Ovary (tissue), 10 donors: ENCODE measurements at places on chromosomes 16 and 17.

DNA sequence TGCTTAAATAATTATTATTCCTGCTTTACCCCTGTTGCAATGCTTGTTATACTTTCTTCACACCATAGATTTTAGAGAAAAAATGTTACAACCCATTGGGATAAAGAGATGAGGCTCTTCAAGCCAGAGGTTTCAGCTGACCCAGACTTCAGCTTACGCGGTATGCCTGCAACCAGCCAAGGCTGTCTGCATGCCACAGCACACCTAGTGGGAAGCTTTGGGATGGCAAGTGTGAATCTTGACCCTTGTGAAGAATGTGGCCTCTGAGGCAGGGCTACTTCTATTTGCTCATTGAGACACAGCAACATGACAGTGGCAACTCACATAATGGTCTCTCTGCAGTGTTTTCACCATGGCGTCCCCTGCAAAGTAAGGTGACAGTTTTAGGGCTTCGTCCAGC is 193.9 kb upstream of the PIRT start:
- no peak for DNase-seq

DNA sequence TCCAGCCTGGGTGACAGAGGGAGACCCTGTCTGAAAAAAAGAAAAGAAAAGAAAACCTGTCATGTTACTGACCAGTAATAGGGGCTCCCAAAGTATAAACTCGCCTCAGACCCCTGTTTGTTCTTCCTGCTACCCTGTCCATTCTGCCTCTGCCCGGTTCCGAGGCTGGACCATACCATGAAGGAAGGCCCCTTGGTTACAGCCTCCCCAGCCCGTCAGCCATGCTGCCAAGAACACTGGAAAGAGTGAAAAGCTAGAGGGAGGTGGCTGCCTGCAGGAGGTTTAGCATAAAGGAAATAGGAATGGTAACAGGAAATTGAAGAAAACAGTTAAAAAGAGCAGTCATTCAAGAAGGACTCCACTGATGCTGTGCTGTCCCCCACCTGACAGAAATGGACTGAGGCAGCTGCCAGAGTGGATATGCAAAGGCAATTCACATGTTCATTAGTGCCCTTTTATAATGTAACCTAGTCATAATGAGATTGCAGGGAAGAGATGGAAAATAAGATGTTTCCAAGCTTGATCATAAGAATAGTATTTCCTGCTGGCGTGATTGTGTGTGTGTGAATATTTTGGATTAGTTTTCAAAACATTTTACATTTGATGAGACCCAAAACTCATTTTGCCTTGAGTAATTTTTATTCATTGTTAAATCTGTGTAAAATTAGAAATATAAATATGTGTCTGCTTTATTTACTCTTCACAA is 102.6 kb downstream of the GOSR1 start:
- DNase-seq, result no peak

- peak; percentile 67 for DNase-seq
Measured at GRCh38 chr16:79601092-79601930, 774 bp upstream of the MAF start.

- no peak for DNase-seq
Measured at GRCh38 chr16:60636117-60636516, 1400.1 kb downstream of the CDH8 start.

- no peak for DNase-seq
Measured at GRCh38 chr16:27177031-27177774, 26.1 kb upstream of the KDM8 start.

DNA sequence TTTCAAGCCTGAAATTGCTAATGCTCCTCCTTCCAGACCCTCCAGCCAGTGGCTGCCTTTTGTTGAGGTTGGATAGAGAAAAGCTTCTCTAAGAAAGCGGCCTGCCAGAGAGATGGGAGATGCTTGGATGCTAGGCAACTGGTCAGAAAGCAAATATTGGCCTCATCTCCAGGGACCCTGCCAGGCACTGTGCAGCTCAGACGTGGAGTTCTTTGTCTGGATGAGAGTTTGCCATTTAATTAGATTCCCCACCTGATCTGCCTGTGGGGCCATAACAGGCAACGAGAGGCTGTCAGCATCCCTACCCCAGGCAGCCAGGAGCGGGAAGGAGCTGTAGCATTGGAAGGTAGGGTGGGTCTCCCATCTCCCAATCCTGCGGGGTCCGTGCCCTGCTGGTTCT is 52.7 kb downstream of the ASIC2 start:
- no peak for DNase-seq

GRCh38 chr17:81400154-81400977 is 5.1 kb downstream of the BAHCC1 start:
- peak; percentile 57 for DNase-seq

- no peak for DNase-seq
Measured at GRCh38 chr17:29474297-29474696, 84.1 kb downstream of the TAOK1 start.

GRCh38 chr17:83030432-83030831 is 49.0 kb upstream of the METRNL start:
- no peak for DNase-seq

- DNase-seq, result no peak
Measured at GRCh38 chr17:22461460-22462145, 769.3 kb downstream of the KCNJ18 start.

DNA sequence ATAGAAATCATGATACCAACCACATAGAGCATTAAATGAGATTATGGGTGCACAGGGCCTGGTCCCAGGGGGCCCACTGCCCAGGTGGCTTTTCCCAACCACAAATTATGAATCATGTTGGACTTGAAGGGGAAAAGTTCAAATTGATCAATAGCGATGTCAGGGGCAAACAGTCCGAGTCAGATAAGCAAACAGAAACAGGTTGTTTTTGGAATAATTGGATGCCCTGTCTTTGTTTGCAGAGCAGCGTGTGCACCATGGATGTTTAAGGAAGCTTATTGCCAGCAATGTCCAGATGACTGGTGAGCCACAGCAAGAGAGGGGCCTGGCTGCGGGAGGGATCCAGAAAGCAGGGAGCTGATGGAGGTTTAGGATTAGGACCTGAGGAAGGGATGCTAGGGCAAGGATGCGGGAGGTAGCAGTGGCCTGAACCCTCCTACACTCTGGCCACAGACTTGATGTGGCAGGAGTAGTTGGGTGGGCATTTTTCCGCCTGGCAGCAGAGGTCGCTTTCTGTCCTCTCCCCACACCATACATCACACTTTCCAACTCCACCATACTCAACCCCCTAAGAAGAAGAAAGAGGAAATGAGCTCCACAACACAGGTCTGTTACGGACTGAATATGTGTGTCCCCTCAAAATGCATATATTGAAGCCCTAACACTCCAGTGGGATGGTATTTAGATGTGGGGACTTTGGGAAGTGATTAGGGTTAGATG is 266.4 kb upstream of the RPL38 start:
- DNase-seq, result no peak

GRCh38 chr17:16954521-16954920 is 17.4 kb downstream of the TNFRSF13B start:
- DNase-seq, result no peak

GRCh38 chr17:82095777-82096708 is 2.0 kb downstream of the FASN start:
- peak; percentile 36 for DNase-seq

DNA sequence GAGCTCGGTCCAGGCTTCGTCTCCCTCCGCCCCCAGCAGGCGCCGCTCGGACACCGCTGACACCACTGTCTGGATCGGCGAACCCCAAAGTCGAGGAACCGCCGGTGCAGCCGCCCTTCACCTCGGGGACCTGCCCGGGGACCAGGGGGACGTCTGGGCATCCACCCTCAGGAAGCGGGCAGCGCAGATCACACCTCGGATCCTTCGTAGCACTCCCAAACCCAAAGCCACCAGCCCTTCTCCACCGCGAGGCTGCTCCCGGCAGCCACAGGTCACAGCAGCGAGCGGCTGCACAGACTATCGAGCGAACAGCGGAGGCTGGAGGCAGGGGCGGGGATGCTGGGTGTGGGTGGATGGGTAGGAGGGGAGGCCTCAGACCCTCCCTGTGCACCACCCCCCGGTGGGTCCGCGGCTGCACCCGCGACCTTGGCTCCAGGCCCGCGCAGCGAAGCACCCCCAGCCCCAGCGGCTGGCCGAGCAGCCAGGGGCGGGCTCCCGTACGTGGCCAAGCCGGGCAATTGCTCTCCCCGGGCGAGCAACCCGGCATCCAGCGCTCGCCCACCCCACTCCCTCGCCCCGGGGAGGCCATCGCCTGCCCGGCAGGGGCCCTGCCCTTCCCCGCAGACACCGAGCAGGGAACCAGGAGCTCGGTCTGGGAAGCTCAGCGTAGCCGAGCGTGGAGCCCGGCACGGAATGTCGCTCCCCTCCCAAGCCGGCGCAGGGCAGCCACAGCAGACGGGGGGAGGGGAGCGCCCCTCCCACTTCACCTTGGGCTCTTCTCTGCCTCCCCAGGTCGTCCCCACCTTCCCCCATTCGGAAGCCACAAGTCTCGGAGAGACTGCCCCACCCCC is 1.0 kb downstream of the SDK2 start:
- DNase-seq, result no peak

DNA sequence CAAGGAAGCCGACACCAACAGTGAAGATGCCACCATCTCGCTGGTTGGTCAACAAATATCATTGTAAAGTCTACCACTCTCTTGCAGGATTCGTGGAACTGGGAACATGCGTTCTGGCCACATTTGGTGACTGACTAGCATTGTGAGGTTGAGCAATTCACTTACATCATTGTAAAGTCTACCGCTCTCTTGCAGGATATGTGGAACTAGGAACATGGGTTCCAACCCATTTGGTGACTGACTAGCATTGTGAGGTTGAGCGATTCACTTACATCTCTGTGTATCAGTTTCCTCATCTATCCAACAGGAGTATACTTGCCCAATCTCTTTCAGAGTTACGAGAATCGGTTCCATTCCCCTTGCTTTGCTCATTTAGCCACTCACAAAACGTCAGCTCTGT is 42.6 kb upstream of the RPH3AL start:
- DNase-seq, result no peak

- DNase-seq, result no peak
Measured at GRCh38 chr17:50608700-50609379, 25.8 kb upstream of the ABCC3 start.

GRCh38 chr16:5066511-5066910 is 755 bp upstream of the C16orf89 start:
- DNase-seq, result no peak

DNA sequence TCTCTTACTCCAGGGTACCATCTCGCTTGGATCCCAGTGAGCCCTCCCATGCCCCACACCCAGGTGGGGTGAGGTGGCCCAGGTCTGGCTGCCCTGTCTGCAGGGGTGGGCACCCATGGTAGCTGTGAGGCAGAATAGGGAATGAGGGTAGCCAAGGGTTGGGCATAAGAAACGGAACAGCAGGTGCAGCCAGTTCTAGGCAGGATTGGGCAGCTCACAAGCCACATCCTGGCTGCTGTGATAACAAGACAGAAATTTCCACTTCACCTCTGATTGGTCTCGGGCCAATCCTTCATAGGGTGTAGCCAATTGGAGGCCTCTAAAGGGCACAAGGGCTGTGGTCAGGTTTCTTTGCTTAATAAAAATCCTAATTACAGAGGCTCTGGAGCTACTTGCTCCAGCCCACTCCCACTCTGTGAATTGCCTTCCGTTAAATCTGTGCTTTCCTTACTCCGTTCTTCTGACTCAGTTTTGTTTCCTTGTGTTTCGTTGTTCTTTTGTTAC is 1.5 kb upstream of the ARHGDIG start:
- no peak for DNase-seq

DNA sequence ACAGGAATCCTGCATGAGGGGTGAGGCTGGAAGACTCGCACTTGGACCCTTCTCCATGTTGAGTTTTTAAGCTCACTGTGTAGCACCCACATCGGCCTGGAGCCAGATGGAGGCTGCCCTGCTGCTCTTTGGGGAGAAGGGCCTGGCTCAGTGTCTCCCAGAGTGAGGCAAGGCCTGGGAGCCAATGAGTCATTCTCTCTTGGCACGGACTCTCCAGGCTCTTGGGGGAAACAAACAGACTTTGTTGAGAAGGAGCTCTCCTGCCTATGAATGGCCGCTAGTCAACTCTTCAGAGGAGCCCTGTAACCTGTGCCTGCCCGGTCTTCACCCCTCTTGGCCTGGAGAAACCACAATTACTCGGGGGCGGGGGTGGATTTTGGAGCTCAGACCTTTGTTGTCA is 50.8 kb upstream of the MAF start:
- DNase-seq, result peak; percentile 57

DNA sequence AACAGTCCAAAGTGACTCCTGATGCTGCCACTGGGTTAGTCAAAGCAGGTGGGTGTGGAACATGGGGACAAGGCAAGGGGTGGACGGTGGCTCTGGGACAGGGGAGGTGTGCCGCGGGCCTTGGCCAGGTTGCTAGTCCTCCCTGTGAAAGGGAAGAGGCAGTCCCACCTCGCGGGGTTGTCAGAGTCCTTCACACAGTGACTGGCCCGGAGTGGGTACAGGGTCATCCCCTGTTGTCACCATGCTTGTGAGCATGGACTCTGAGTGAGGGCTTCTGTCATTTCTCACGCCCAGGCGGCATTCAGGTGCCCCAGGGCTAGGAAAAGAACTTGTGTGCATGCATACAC is 3.1 kb upstream of the ZNF469 start:
- DNase-seq, result no peak
